Renal cortex interstitium (tissue), 15 donors: ENCODE measurements at places on chromosomes 12 and 14.

DNA sequence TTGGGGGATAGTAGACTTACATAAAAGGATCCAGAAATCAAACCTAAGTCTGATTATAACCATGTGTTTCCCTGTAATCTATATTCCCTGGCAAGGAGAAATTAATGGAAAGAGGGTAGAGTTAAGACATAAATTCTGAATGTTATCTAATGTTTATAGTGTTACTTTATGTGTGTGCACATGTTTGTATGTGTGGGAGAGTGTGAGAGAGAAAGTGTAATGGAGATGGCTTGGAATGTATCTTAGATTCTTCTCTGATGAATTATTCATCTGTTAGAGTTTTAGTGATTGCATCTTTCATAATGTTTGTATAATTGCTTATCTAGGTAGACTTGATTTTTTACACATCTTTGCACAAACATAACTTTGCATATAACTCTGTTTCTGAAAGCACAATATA lies 490.9 kb downstream of the FLRT2 start:
- DNase-seq, result no peak

DNA sequence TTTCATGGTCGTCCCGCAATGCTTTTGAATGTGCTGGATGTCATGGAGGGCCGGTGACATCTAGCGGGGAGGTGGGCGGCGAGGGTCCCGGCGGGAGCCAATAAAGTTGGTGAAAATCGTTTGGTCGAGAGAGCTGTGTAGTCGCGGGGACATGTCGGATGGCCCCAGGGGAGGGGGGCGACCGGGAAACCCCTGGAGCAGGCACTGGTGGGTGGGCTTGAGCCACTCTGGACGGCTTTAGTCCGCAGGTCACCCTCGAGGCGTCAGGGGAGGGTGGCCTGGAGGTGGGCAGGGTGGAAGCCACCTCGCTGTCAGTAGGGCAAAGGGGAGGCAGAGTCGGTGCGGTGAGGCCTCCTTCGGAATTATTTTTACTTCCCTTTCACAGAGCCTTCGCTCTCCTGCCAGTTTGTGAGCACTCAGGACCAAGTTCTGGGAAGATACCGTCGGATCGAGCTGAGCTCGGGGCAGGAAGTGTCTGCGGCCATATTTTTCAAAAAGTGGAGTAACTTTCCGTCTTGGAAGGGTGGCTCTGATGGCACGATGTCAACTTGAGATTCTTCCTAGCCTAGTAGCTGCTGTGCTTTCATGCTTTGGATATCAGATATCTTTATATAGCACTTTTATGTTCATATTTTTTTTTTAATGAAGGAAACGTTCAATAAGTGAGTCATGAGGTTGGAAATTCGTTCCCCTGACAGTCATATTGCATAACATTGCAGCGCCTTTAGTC lies 28.2 kb downstream of the WBP11 start:
- DNase-seq, result no peak

DNA sequence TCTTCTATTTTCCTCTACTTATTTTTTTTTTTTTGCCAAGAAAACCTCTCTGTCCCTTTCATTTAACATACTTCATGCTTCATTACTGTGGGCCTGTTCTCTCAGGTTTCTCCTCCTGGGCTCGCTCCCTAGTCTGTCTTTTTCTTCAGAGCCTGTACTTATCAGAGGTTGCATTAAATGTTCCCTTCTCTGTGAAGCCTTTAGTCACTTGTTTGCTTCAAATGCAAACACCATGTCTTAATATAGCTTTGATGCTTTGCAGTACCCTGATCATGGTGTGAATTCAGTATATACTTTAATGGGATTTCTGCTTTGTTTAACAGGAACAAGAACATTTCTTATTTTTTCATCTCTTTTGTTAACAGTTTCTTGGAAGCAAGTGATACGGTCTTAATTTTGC lies 72.7 kb upstream of the DNM1L start:
- no peak for DNase-seq

GRCh38 chr14:64611358-64612020 lies 61.7 kb downstream of the PPP1R36 start:
- no peak for DNase-seq

DNA sequence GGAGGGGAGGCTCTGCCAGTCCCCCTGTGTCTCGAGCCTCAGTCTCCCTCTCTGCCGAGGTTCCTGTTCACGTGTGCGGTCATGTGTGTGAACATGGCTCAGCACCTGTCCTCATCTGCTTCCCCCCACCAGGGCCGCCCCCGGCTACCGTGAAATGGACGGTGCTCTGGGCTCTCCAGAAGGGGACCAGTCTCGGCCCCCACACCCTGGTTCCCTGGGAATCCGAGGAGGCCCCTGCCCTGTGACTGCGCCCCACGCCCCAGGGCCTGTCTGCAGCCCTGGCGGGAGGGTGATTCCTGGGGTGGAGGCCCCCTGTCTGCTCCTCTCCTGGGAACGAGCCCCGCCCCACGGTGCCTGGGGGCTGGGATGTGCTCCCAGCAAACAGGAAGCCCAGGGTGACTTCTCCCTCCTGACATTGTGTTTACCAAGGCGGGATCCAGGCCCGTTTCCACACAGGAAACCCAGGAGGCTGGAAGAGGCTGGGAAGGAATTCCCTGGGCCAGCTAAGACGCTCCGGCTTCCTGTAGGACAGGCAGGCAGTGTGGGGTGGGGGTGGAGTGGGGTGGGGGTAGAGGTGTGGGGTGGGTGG lies 46.6 kb downstream of the KIF26A start:
- no peak for DNase-seq

GRCh38 chr14:106586098-106586704 lies 1059.8 kb downstream of the TMEM121 start:
- DNase-seq, result no peak

GRCh38 chr12:4915752-4916151 lies 6.0 kb downstream of the KCNA1 start:
- DNase-seq, result no peak

DNA sequence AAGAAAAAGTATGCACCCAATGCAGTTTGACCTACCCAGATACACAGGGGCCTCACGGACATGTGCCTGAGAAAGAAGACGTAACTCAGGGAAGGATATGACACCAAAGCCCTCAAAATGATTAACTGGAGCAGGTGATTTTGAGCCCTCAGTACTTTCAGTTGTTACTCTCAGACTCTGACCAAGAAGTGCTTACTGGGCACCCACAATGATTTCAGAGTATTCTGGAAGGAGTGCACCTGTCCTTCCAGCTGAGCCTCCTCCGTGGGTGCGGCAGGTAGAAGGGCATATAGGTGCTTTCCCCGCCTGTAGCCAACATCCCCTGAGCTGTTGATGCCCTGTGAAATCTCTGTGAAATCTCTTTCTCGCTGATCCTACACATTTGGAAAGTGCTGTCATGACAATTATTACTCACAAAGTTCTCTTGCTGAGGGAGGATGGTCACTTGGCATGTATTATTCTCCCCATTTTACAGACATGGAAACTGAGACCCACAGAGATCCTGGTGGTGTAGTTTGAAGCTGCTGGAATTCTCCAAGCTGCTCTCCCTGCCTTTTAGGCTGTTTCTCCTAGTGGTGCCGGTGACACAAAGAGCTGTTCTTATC lies 154.3 kb upstream of the CCND2 start:
- no peak for DNase-seq

DNA sequence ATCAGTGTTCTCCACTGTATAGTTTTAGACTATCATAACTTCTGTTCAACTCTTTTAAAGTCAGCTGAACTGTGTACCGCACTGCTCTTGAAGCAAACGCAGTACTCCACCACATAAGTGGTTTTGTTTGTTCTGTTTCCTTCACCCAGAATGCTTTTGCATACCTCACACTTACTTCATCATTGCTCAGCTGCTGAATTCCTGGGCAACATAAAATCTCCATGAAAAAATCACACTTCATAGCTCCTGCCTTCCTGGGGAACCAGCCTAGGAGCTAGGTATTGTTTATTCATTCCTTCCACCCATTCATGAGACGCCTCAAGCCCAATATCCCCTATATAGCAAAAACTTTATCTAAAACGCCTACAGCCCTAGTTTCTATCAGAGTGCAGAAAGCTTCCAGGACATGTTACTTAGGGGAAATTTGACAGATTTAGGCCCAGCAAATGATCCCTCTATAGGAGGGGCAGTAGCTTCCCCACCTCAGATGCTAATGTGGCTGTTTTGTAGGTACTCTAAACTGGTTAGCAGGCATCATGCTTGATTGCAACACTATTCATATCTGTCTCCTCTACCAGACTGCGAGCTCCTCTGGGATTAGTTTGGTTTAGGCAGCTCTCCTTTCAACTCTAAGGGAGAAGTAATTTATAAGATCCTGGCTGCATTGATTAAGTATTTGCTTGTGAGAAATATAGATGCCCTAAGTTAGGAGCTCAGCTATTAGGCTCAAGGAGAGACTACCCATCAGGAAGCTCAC lies 44.5 kb downstream of the LRRC9 start:
- DNase-seq, result no peak

DNA sequence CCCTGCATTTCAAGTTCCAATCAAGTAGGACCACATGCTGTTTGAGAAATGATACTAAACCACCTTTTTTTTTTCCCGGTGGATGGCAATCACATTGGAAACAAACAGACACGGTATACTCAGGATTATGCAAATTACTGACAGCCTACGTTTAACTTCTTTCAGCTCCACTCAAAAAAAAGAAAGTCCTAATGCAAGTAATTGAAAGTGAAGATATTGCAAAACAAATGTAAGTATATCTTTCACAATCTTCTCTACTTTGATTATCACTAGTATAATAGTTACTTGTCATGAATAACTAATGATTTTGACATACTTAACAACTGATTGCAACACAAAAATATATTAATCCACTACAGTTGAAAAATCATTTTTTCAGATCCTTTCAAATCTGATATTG lies 2.6 kb upstream of the OSBPL8 start:
- DNase-seq, result no peak

- DNase-seq, result no peak
These were observed 13.7 kb downstream of the CFL2 start for GRCh38 chr14:34700622-34701130.

DNA sequence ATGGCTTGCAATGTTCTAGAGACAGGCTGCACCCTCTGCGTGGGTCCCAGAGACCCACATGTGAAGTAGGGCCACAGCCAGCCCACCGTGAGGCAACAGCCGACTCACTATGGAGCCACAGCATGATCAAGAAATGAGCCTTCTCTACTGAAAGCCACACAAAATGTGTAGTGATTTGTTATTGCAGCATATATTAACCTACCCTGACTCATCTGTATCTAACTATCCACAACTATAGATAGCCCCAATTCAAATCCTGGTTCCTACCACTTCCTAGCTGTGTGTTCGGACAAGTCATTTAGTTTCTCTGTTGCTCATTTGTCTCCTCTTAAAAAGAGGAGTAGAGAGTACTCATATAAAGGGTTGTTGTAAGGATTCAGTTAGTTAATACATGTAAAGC lies 1152.3 kb downstream of the BCL11B start:
- no peak for DNase-seq

GRCh38 chr14:72539661-72540315 lies 354.1 kb downstream of the DPF3 start:
- no peak for DNase-seq

GRCh38 chr14:37035401-37035800 lies 137.0 kb downstream of the SLC25A21 start:
- DNase-seq, result no peak

- DNase-seq, result no peak
These were observed 1486.6 kb downstream of the AACS start for GRCh38 chr12:126551869-126552268.

DNA sequence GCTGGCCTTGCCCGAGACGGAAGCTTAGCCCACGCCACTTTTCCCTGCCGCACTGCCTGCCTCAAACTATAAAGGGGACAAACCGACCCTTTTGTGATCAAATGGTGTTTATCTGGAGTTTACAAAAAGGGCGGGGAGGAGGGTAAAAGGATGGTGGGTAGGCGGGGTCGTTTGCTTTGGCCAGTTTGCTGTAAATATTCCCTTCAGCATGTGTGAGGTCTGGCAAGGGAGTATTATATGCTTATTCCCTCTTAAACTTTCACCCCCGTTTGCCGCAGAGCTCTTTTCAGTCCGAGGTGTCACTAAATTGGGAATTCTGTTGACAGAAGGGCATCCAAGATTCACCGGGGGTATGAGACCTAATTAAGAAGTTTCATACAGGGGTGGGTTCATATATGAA lies 3.8 kb upstream of the TBX3 start:
- DNase-seq, result no peak
